Anterior cingulate cortex (tissue), 58 donors: ENCODE measurements at places on chromosomes 1 and 21.
A peak's percentile ranks its signal among the peaks of the same experiment; 100 is the strongest.

GRCh38 chr1:32014199-32014947 lies 705 bp downstream of the KHDRBS1 start:
- peak; percentile 60 for DNase-seq

DNA sequence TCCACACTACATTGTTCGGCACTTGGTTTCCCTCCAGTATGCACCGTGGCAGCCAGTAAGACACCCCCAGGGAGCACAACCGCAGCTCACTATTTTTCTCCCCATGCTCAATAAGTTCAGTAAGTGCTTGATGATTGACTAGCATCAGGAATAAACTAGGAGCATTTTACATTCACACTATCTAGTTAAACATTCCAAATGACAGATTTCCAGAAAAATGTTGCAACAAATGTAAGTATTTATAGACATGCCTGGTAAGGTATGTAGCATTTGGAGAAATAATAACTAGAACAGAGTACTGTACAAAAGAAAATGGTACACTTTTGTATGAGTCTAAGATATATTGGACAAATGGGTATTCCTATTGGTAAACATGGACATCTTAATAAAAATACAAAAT lies 92.9 kb downstream of the SLC45A1 start:
- no peak for DNase-seq

DNA sequence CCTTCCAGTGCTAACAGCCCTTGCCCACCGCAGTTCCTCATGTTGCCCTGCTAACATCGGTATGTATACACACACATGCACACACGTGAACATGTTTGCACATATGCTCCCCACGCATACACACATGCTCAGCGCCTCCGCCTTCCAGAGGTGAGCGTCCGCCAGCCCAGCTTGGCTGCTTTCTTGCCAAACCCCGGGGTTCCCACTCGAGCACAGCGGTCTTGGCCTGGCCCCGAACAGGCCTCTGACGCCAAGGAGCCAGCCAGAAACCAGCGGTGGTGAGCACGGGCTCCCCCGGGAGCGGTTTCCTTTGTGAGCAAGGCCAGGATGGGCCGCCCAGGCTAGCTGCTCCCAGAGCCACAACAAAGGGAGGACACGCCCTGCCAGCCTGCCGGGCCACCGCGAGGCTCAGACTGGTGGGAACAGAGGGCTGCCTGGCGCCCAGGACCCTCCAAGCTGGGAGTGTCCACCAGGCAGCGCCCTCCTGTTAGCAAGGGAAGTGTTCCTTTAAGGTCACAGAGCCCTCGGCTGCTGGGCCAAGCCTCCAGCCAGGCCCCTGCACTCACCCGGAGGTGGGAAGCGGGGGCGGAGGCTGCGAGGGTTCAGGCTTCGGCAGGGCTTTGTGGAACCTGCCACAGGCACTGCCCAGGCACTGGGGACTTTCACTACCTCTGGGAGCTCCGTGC lies 65.4 kb downstream of the ALPL start:
- no peak for DNase-seq

GRCh38 chr1:6425658-6426057 lies 1.1 kb downstream of the ESPN start:
- DNase-seq = no peak

DNA sequence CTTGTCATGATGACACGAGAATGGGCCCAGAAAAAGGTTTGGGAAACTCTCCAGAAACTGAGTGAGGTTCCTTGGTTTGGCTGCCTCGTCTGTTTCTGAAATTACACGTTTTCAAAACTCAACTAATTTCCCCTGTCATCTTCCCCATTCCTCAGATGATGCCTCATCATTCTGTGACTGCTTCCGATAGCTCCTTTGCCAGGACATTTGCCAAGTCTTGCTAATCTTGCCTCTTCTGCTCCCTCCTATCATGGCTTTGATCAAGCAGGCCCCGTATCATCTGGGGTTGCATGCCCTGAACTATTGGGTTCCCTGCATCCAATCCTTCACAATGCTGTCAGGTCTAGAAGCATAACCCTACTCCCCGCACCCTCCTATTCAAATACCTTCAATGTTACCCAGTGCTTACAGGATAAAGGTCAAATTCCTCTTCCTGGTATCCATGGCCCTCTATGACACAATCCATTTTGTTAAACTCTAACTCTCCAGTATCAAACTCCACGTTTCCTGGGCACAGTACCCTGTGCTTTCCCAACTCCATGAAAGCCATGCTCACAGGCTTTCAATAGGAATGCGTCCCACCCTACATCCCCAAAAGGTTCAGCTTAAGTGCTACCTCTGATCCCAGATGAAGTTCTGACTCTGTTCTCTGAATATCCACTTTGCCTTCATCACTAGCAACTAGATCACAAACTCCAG lies 22.2 kb upstream of the TMEM200B start:
- DNase-seq = no peak

DNA sequence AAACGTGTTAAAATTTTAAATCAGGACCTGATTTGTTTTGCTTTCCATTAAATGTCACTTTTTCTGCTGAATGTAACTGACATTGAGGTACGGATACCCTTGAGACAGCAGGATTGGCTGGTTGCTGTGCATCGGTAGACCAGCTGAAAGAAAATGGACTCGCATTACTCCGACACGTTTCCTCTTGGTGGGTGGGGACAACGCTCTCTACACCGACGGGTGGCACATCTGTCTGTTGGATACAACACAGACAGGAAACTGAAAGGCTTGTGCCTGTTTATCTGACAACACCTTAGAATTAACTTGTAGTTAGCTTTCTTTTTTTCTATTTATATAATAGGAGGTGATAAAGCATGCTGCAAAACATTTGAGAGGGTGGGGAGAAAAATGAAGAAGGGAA lies 19.4 kb downstream of the PRPF38A start:
- no peak for DNase-seq

- peak; percentile 53 for DNase-seq
Measured at GRCh38 chr1:178536844-178537371, 24.0 kb downstream of the TEX35 start.
